SJSA1 (cell line): ENCODE measurements at places on chromosomes 4 and X. TPM values are rescaled to one million over a fixed set of nuclear protein-coding genes. Genes with fewer than 3 reads are reported as not detected.

- DNase-seq = no peak
These were observed 1268.6 kb downstream of the FAM133A start for GRCh38 chrX:94942603-94943002.

CT45A2 gene
- not detected in 2 replicates for total RNA-seq

TDO2 gene
- 0.11 TPM in 1 of 2 replicates, not detected in the other for total RNA-seq

DNA sequence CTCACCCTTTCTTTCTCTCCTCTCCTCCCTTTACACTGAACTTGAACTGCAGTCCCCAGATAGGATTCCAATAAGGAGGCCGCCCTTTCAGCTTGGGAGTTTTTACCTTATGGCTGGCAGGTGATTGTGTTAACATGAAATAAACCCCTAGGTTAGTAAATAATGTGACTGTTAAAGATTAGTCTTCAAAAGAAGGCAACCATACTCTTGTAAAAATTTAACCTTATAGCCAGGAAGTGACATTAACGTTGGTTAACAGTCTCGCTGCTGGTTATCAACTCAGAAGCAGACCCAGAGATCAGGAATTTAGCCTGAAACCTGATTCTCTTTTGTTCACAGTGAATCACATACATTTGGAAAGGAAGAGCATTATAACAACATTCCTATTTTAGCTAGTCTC lies 15.2 kb downstream of the FHDC1 start:
- no peak for DNase-seq

CFI gene
- total RNA-seq = 3.7 and 6.1 TPM in 2 replicates
